ENCODE measurements at places on chromosomes 1 and 21. TPM values are rescaled to one million over a fixed set of nuclear protein-coding genes. Genes with fewer than 3 reads are reported as not detected.

Gene TXNDC12
- total RNA-seq: 30.2 TPM

Gene YARS1
- total RNA-seq: 161 TPM

Gene PADI2
- not detected for total RNA-seq

Gene S100A2
- total RNA-seq: 4.0 TPM

Gene JUN
- 114 TPM for total RNA-seq

Gene TSPEAR
- not detected for total RNA-seq

Gene LMX1A
- not detected for total RNA-seq

Gene CD5L
- not detected for total RNA-seq

Gene PPIAL4G
- total RNA-seq: not detected

Gene LCE3D
- total RNA-seq: not detected

Gene TMPRSS3
- total RNA-seq: not detected

Gene HES4
- 109 TPM for total RNA-seq

Gene DYNLT5
- 4.2 TPM for total RNA-seq

Gene HPCAL4
- not detected for total RNA-seq

Gene CDC7
- 7.9 TPM for total RNA-seq

Gene BRINP3
- not detected for total RNA-seq

Gene SHISA4
- 13.0 TPM for total RNA-seq

Gene GJA4
- total RNA-seq: 45.5 TPM

Gene SERTAD4
- total RNA-seq: 1.3 TPM

Gene AADACL3
- not detected for total RNA-seq

Gene TSACC
- total RNA-seq: not detected

Gene F11R
- 104 TPM for total RNA-seq

Gene SLAMF9
- not detected for total RNA-seq

Gene CCDC181
- total RNA-seq: 0.91 TPM

Gene RAB7B
- total RNA-seq: 0.15 TPM

Gene NPR1
- 6.7 TPM for total RNA-seq

Measured in epithelial cell of umbilical artery (primary cell).